ENCODE measurements at places on chromosomes 12 and 14.

DNA sequence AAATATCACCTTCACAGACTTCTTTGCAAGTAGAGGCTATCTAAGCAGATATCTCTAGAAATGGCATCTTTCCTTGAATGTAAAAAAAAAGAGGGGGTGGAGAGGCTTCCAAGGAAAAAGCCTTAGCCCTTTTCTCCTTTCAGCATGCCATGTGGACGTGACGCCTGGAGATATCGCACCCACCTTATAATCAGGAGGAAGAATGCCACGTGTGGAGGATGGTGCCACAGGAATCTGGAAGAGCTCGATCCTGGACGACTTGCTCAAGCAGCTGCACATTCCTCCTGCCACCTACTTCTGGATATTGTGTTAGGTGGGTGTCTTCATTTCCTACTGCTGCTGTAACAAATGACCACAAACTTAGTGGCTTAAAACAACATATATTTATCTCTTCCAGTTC lies 203.6 kb downstream of the NUAK1 start:
- no peak for DNase-seq

DNA sequence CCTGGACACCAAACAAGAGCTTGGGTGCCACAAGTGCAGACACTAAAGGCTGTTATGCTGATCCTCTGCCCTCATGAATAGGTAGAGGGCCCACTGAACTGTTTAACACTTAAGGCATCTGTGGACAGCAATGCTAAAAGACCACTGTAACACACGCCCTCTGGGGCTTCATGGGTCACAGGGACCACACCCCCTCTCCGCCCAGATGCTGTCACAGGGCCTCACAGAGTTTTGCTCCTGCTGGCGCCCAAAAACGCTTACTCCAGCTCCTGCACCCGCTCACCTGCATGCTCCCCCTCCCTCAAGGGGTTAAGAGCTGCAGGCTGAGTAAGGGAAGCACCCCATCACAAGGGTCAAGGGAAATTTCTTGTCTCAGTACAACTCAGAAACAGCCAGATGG lies 141.8 kb upstream of the NUDT4 start:
- no peak for DNase-seq

DNA sequence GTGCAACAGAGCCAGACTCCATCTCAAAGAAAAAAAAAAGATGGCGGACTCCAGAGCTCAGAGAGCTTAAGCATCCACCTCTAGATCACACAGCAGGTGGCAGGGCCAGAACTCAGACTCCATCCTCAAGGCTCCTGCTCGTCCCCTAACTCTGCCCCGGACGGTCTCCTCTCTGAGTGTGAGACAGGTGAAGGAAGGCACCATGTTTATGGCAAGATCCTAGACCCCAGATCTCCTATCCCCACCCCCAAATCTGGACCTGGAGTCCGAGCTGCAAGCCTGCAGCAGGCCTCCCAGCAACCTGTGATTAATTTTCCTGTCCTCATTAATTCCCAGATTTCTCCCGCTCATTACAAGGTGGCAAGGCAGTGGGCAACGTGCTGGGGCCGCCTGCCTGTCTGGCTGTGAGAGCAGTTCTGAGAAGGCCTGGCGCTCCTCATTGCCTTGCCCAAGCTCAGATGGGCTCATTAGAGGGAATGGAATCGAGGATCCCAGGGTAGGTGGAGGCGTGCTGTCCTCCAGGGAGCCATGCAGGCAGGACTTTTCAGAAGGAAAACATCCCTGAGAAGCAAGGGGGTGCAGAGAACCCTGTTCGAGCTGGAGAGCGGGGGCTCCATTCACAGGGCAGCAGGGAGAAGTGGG lies 296.6 kb upstream of the RTL1 start:
- no peak for DNase-seq

GRCh38 chr14:102210421-102211042 lies 70.8 kb downstream of the WDR20 start:
- DNase-seq, result no peak

DNA sequence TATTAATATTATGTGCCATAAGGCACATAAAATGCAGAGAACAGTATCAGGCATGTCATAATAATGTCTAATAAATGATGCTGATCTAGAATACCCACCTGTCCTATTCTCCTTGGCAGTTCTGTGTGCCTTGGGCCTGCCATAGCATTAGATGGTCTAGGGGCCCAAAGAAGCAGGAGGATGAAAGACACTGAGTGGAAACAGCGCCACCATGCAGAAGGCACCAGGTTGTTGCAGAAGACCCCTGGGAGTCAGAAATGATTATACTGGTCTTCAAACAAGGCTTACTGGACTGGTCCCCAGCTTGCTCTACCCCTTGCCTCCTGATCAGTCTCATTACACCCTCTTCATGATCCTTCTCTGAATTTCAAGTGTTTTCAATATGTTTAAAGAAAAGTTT lies 353.3 kb downstream of the GRIN2B start:
- DNase-seq, result peak; percentile 18

DNA sequence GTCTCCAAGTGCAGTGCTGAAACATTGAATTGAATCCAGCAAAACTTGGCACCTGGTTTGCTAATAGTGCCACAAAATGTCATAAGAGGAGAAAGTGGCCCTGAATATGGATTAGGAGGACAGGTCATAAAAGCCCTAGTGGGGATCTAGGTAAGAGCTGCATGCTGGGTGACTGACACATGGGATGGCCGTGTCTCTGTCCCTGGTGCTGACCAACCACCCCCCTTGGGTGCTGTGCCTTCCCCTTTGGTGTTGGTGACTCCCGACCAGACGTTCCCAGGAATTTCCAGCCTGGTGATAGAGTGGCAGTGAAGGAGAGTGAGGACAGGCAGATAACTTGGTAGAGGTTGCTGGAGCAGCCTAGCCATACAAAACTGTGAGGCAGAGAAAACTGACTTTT lies 142.8 kb downstream of the VRK1 start:
- DNase-seq, result peak; percentile 22

GRCh38 chr12:103100257-103100831 lies 142.9 kb downstream of the ASCL1 start:
- no peak for DNase-seq

DNA sequence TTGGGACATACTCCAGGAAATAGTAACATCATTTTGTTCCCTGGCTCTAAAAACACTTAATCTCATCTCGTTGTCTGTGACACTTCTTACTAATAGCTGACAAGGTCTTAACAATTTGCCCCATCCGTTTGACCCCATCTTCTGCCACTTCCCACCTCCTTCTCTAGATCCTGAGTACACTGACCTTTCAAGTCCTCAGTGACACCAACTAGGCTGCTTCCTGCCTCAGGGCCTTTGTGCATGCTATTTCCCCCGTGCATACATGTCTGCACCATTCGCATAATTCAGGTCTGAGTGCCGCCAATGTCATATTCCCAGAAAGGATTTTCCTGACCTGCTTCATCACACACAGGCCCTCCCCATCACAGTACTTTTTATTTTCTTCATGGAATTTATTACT lies 70.6 kb upstream of the CCND2 start:
- DNase-seq, result no peak

- DNase-seq, result no peak
These were observed 171.7 kb downstream of the MIPOL1 start for GRCh38 chr14:37369425-37369824.

DNA sequence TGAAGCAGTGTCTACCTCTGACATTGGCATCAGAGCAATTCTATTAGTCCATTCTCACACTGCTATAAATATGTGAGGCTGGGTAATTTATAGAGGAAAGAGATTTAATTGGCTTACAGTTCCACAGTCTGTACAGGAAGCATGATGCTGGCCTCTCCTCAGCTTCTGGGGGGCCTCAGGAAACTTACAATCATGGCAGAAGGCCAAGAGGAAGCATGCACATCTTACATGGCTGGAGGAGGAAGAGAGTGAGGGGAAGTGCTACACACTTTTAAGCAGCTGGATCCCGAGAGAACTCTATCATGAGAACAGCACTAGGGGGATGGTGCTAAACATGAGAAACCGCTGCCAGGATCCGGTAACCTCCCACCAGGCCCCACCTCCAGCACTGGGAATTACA lies 25.7 kb upstream of the SEL1L start:
- DNase-seq, result no peak

GRCh38 chr12:50222275-50222783 lies 55.2 kb upstream of the CERS5 start:
- DNase-seq, result peak; percentile 94

DNA sequence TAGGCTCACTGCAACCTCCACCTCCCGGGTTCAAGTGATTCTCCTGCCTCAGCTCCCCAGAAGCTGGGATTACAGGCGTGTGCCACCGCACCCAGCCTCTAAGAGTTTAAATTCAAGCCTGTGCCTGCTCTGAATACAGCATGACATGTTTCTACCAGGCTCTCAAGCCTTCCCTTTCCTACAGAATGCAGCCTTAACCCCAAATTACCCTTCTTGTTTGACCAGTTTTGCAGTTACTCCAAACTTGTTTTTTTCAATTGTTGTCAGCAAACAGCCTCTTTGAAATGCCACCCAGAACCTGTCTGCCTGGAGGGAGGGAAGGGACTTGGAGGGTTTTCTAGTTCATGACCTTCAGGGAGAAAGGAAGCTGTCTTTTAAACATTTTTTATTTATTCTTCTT lies 15.4 kb downstream of the GLTP start:
- peak; percentile 61 for DNase-seq

- no peak for DNase-seq
These were observed 198.5 kb downstream of the PTPRO start for GRCh38 chr12:15520844-15521243.

DNA sequence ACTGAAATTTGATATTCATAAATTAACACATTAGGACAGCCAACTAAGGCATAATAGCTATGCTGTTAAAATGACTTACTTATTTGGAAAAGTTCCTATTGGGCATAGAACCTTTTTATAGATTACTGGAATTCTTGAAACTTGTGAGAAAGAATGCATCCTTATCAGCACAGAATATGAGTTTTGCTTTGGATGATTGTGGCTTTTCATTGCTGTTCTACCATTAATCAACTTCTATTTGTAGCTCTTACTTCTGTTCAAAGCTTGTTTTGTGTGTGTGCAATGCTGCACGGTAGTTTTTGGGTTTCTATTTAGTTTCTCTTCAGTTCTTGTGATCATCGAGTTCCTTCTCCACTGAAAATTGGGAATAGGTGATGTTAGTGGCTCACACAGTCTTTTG lies 152.4 kb upstream of the PELI2 start:
- DNase-seq, result no peak

DNA sequence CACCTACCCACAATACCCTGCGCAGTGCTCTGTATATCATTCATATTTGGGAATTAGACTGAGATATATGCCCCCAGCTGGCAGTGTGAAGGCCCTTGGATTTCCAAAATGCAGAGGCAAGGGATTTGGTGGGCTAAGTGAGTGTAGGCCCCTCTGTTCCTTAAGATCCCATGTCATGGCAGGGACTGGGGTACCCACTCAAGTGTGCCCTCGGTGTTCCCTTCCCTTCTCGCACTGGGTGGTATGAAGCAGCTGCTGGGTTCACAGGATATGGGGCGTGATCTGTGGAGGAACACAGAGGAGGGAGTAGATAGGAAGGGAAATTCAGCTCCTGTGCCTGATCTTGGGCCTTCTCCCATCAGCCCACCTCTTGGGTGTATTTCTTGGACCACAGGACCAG lies 63.1 kb upstream of the VASH1 start:
- no peak for DNase-seq

- peak; percentile 66 for DNase-seq
These were observed 24.3 kb downstream of the MOAP1 start for GRCh38 chr14:93160353-93160801.

DNA sequence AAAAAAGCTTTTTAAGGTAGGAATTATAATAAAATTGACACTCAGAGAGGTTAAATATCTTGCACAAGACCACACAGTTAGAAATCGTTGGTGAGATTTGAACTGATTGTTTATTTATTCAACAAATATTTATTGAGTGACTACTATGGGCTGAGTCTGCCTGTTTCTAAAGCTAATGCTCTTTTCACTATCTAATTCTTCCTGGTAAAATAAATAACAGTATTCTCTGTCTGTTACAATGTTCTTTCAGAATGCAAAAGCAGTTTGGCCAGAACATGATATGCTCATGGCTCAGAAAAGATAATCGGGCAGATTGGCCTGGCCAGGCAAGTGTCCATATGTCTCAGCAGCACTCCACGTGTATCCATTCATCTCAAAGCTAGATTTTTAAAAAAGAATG lies 82.0 kb downstream of the BTG1 start:
- no peak for DNase-seq

- DNase-seq, result no peak
These were observed 21.1 kb upstream of the TTC7B start for GRCh38 chr14:90837355-90837754.

DNA sequence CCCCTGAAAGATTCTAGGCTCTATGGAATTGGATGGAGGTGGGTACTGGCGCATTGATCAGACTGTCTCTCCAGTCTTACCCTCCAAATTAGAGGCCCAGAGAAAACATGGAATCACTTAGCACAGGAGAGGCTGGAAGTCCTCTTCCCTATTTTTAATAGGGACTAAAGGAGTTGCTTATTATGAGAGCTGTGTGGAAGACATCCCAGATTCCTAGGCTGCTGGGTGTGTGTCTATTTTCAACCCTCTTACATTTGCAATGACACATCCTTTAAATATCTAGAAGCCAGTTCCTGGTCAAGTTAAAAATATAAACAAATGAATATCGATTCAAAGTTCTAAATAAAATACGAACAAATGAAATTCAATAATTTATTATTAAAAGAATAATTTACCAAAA lies 58.3 kb upstream of the ARID2 start:
- DNase-seq, result no peak

GRCh38 chr12:127607146-127607725 lies 659.7 kb upstream of the TMEM132C start:
- peak; percentile 71 for DNase-seq

- DNase-seq, result no peak
These were observed 75.6 kb downstream of the TGFB3 start for GRCh38 chr14:75906228-75906627.

All from mesendoderm (in vitro differentiated cells).